ENCODE measurements at places on chromosomes 5 and 9.

GRCh38 chr5:163373436-163374084 is 63.8 kb upstream of the CCNG1 start:
- no peak for DNase-seq

- no peak for DNase-seq
Observed at GRCh38 chr9:97638666-97639065, 5.0 kb downstream of the NCBP1 start.

DNA sequence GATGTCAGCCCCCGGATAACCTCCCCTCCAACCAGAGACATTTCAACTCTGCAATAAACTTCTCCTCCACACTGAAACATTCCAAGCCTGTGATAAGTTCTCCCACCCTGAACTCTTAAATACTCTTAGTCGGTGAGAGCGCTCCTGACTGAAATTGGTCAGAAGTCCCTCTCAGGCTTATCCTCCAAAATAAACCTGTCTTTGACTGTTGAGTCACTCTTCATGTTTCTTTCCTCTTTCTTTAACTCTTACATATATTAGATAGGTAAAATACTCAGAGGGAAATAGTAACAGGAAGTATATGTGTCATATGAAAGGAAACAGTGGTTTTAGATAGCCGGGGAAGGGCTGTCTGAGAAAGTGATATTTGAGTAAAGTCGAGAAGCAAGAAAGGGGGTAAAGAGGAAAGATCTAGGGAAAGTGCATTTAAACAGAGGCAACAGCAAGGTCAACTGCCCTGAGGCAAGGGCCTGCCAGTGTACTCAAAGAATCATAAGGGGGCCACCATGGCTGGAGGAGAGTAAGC is 11.0 kb upstream of the FAM81B start:
- DNase-seq = no peak

DNA sequence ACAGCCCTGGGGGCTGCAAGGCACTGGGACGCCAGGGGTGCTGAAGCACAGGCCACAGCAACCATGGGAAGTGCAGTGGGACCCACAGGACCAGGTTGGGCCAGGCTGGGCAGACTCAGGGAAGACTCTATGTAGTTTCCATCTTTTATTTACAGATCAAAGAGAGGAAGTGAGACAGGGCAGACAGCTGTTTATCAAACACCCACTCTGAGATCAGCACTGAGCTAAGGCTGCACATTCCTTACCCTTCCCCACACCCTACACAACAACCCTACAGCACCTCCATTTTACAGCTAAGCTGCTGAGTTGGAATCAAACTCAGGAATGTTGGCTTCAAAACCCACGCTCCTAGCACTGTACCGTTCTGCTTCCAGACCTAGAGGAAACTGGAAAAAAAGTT is 19.8 kb downstream of the BARHL1 start:
- no peak for DNase-seq

GRCh38 chr9:112025850-112026249 is 129.2 kb downstream of the UGCG start:
- DNase-seq = no peak

DNA sequence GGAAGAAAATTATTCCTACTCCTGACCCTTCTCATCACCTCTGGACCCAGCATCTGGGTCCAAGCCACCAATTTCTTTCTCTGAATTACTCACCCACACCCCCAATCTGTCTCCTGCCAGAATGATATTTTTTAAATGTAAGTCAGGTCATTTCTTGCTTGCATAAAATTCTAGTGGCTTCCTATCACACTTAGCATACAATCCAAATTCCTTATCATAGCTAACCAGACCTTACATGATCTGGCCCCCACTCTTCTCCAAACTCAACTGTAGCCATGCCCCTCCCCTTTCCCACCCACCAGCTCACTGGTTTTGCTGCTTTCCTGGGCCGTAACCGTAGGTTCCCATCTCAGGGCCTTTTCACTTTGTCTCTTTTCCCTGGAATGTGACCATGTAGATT is 15.2 kb downstream of the HTR4 start:
- no peak for DNase-seq

GRCh38 chr5:139181835-139182452 is 16.2 kb downstream of the SIL1 start:
- no peak for DNase-seq

- no peak for DNase-seq
Observed at GRCh38 chr9:113464286-113464660, 746 bp downstream of the RGS3 start.

Measured in T-helper 22 cell (primary cell).